NCI-H1930 (cell line): ENCODE measurements at places on chromosomes 12 and 14.
A peak's percentile ranks its signal among the peaks of the same experiment; 100 is the strongest.

DNA sequence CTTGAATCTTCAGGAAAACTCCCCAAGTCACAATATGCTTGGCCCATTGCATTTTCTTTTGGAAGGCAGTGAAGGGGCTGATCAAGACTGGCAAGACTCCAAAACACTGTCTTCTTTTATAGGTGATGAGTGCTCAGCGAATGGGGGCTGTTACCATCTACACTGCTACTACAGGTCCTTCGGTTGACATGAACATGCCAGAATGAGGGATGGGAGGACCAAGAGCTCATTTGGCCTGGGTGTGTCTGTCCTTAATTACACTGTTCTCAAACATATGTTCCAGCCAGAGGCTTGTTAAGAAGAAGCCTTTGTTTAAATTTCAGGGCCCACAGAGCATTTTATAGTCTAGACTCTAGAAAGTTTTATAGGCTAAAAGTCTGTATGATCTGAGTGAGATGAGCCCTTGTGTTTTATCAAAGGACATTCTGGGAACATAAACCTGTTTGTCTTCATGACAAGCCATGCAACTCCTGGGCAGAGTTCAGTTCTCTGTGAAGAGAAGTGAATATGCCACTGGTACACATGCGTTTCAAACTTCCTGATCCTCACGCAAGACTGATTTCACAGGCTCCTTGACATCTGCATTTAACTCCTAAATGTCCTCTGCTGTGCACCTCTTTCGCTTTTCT is 4.7 kb upstream of the FAM234B start:
- DNase-seq: no peak

DNA sequence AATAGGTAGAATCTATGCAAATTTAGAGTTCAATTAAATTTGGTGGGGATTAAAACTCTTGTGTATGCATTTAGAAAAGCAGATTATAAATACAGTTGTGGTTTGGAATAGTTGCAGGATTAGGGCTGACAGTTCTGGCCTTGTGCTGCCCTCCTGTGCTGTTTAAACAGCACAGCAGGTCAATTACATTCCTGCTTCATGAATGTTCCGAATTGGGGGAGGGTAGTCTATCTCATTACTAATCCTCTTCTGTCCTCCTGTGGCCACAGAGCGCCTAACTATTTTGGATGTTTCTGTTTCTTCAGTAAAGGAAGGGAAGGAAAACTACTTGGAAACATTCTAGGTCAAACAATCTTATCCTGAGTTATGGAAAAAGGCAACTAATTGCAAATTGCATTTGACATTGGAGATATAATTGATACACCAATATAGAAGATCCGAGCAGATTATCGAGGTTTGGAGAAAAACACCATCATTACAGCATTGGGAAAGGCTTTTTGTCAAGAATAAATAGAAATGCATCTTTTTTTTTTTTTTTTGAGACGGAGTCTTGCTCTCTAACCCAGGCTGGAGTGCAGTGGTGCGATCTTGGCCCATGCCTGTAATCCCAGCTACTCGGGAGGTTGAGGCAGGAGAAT is 8.7 kb upstream of the GPR19 start:
- peak; percentile 79 for DNase-seq

DNA sequence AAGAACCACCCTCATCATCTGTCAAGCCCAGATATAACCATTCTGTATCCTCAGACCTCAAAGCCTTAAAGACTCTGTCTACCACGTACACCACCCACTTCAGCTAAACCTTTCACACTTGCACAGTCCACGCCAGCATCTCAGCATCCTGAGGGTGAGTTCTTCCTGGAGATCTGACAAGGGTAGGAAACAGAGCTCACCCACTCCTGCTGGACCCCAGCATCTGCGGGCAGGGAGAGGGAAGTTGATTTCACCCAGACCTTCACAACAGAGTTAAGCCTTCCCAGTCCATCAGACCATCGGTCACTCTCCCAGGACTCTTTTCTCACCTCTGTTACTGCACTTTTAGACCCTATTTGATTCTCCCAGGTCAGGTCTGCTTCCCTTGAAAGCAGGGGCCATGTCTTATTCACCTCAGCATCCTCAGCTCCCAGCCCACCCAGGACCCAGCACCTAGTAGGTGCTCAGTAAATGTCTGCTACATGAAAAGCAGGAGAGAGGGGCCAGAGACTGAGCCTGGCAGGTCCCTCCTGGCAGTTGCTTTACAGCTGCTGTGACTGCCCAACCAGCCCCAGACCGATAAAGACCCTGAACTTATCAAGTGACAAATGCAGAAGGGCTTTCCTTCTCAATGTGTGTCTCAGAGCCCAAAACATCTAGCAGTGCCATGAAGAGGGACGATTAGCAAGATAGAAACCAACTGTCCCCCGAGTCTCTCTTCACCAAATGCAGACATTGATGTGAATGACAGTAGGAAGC is 34.1 kb downstream of the ANO2 start:
- DNase-seq: no peak

- no peak for DNase-seq
These were observed 24.5 kb downstream of the LRTM2 start for GRCh38 chr12:1844661-1845409.

DNA sequence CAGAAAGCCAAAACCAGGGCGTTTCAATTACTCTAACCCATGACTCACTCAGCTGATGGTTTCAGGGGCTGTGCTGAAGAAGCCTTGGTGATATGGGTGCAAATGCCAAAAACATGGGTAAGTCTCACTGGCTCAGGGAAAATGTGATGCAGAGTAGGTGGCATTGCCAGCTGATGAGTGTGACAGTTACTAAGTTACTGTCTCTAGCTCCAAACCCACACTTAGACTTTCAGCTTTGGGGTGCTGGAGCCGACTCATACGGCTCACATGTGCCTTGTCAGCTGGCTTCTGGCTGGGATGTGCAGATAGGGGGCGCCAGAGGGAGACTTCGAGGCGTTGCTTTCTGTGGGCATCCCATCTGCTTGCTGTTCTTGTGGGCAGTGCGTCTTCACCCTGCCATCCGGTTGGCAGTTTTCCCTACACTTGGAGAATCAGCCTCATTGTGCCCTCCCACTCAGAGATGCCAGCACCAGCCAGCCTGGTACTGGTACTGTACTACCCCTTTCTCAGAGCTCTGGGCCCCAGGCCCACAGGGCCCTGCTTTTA is 11.1 kb upstream of the KRT7 start:
- DNase-seq: peak; percentile 61

- no peak for DNase-seq
These were observed 94.9 kb downstream of the ALG10B start for GRCh38 chr12:38411426-38411825.

- DNase-seq: no peak
These were observed 1.1 kb downstream of the SMIM10L1 start for GRCh38 chr12:11171969-11172675.

- DNase-seq: no peak
These were observed 53.3 kb downstream of the C2CD5 start for GRCh38 chr12:22491034-22491433.

- no peak for DNase-seq
These were observed 194.5 kb downstream of the TSPAN9 start for GRCh38 chr12:3271639-3272038.
